ENCODE measurements at places on chromosomes 2 and 18.

DNA sequence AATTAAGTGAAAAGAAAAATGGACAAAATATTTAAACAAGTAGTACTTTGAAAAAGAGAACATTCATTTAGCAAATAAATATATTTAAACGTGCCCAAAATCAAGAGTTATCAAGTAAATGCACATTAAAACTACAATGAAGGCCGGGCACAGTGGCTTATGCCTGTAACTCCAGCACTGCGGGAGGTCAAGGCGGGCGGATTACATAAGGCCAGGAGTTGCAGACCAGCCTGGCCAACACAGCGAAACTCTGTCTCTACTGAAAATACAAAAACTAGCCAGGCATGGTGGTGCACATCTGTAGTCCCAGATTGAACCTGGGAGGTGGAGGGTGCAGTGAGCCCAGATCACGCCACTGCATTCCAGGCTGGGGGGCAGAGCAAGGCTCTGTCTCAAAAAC lies 9.8 kb downstream of the STAM2 start:
- DNase-seq = no peak

DNA sequence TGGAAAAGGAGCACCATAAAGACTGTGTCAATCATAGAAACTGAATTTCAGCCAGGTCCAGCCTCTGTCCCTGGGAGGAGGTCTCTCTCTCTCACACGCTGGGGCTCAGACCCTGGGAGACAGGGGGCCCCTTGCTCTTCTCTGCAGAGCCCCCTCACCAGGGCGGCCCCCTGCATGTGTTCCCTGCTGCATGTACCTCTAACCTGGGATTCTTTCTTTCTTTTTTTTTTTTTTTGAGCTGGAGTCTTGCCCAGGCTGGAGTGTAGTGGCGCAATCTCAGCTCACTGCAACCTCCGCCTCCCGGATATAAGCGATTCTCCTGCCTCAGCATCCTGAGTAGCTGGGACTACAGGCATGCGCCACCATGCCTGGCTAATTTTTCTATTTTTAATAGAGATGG lies 46.5 kb downstream of the TPO start:
- no peak for DNase-seq

DNA sequence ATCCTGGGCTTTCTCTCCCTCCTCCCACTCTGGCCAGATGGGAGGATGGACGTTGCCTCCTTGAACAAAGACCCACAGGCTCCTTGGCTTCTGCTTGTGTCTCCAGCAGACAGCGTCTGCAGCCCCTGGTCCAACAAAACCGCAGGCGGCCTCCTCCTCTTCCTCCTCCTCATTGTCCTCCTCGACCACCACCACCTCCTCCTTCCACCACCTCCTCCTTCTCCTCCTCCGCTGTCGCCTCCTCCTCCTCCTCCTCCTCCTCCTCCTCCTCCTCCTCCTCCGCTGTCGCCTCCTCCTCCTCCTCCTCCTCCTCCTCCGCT lies 45.7 kb upstream of the ALPP start:
- no peak for DNase-seq

- DNase-seq = no peak
Observed at GRCh38 chr18:39806525-39806924, 2148.5 kb upstream of the PIK3C3 start.

- no peak for DNase-seq
Observed at GRCh38 chr2:52794581-52794980, 973.0 kb upstream of the CHAC2 start.

- no peak for DNase-seq
Observed at GRCh38 chr18:35344736-35345459, 678 bp upstream of the ZNF24 start.

- no peak for DNase-seq
Observed at GRCh38 chr18:34491719-34492118, 218.4 kb upstream of the DTNA start.
